Activated CD4-positive, alpha-beta T cell treated with anti-CD3 and anti-CD28 coated beads for 4 hours (primary cell): ENCODE measurements at places on chromosomes 3 and 15.

GRCh38 chr15:39756806-39757522, 25.7 kb downstream of the FSIP1 start:
- DNase-seq: peak; percentile 8

DNA sequence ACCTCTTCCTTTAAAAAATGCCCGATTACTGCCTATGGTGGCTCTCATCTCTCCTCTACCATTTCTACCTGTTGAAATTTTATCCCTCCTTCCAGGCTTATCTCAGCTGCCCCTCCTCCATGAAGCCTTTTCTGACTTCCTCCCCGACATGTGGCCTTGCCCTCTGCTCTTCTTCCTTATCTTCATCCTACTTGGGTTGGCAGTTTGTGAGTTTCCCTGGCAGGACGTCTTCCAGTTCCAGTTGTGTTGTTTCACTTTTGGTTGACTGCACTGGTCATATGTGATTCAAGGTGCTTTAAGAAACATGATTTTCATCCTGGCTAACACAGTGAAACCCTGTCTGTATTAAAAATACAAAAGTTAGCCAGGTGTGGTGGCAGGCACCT, 4.4 kb downstream of the DLL4 start:
- DNase-seq: no peak

DNA sequence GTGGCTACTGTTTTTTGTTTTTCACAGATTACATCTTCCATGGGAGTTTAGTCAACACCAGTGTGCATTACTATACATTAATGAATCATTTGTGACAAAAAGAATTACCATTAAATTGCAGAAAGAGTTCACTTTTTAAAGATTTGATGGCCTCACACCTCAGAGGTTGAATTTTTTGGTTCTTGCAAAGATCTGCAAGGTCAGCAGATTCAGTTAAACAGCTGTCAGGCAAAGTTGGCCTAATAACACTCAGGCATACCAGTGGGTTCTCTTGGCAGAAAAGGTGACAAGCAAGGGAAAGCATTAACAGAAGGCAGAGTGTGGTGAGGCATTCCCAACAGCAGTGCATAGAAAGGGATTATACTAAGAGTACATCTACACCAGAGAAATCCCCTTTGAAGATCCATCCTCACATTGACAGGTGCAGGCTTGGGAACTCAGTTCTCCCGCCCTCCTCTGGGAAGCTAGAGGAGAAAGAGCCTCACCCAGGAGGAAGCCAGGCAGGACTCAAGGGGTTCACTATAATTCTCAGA, 24.3 kb upstream of the PTX3 start:
- no peak for DNase-seq

DNA sequence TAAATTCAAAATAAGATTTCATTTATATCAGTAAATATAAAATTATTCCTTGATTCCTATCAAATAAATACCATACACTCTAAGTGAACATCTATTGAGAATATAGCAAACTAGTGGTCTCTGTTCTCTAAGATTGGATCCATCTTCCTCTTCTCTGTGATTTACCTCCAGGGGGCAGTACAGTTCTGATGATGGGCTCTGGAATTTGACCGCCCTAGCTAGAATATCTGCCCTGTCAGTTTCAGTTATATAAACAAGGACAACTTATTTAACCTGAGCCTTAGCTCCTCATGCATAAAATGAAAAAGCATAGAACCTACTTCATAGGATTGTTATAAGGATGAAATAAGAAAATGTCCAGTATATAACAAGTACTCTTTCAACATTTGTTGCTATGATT, 171.1 kb upstream of the CCDC54 start:
- no peak for DNase-seq

GRCh38 chr15:70494852-70495571, 268.3 kb downstream of the UACA start:
- DNase-seq: no peak

DNA sequence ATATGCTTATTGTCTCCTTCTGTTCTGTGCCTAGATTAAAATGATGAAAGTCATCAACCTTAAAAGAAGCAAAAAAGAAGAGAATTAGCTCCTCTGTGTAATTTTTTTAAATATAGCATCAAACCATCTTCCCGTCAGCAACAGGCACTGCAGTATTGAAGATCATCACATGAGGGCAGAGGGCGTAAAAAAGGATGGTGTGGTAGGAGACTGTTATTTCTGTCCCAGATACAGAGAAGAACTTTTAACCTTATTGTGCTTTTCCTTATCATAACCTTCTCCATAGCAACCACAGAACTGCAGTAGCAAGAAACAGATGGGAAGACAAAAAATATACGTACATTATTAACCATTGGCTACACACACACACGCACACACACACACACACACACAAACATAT, 88.8 kb downstream of the IGSF11 start:
- DNase-seq: no peak

- DNase-seq: no peak
Observed at GRCh38 chr15:86735247-86736040, 655.8 kb downstream of the AGBL1 start.

- no peak for DNase-seq
Observed at GRCh38 chr15:79924379-79924778, 27.6 kb upstream of the MTHFS start.

DNA sequence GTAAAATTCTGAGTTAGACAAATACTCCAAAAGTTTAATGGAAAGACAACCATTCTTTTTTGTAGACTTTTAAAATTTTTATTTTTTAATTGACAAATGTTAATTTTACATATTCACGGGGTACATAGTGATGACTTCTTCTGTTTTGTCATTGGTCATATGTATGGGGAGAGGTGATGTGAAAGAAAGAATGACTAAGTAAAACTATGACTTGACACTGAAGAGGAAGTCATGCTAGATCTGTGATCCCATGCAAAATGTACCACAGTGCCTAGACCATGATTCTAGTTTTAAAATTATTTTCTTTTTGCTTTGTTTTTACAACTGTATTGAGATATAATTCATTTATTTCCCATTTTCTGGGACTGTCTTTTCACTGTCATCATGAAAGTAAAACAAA, 281.6 kb downstream of the MBNL1 start:
- DNase-seq: no peak

GRCh38 chr3:146093896-146094295, 67.1 kb downstream of the PLOD2 start:
- DNase-seq: no peak

GRCh38 chr15:101652786-101653430, 727 bp upstream of the TM2D3 start:
- DNase-seq: peak; percentile 26

- DNase-seq: no peak
Observed at GRCh38 chr3:70179111-70179510, 133.3 kb downstream of the MDFIC2 start.

DNA sequence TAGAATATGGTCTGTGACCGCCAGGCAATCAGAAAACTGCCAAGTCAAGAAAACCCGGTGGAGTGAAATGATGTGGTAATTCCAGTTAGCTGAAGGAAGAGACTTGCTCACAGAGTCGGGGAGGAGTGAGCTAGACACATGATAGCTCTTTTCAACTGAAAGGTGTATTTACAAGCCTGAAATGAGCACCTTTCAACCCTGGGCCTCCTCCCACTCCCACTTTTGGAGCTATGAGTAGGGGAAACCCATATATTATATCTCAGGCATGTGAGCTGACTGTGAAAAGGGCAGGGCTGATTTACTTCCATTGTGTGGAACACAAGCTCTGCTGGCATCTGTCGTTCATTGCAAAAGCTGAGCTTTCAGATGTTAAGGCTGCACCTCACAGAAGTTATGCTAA, 960.2 kb downstream of the TUSC7 start:
- no peak for DNase-seq

- DNase-seq: peak; percentile 8
Observed at GRCh38 chr3:15099364-15100098, 583 bp upstream of the RBSN start.

- DNase-seq: no peak
Observed at GRCh38 chr3:64176461-64176996, 48.7 kb downstream of the PRICKLE2 start.

- peak; percentile 54 for DNase-seq
Observed at GRCh38 chr3:42526616-42527367, 24.3 kb downstream of the VIPR1 start.

GRCh38 chr15:63833021-63833696, 589 bp downstream of the HERC1 start:
- peak; percentile 9 for DNase-seq

GRCh38 chr15:36791844-36792571, 212.6 kb downstream of the CDIN1 start:
- no peak for DNase-seq

DNA sequence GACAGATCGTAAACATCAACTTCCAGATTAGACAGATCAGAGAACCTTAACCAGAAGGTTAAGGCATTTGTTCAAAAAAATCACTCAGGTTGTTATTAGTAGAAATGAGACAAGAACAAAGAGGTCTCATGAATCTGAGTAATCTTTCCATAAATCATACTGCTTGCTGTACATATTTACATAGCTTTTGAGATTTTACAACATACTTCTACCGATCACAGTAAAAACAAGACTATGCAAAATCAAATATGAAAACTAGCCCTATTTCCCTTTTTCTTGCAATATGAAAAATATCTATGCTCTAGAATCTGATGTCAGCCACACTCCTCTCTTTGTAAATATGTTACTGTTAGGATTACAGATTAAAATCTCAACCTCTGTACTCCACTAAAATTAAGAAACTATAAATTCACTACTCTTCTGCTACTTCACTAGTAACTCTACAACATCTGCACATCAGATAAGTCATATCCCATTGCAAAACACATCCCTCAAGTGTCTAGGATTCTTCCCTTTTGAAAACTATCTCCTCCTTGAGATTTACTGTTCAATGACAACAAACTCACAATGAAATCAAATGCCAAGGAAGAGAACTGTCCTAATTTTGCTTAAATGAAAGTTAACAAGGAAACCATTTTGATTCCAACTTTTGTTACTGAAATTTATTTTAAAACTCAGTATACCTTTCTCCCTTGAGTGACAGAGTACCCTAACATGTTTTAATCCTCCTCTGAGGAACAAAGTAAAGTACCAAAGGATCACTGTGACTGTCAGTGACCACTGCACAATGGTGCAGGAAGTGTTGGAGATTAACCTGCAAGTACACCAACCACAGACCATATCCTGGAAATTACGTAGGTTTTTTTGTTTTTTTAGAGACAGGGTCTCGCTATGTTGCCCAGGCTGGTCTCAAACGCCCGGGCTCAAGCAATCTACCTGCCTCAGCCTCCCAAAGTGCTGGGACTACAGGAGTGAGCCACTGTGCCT, 12.8 kb downstream of the DCUN1D1 start:
- no peak for DNase-seq

DNA sequence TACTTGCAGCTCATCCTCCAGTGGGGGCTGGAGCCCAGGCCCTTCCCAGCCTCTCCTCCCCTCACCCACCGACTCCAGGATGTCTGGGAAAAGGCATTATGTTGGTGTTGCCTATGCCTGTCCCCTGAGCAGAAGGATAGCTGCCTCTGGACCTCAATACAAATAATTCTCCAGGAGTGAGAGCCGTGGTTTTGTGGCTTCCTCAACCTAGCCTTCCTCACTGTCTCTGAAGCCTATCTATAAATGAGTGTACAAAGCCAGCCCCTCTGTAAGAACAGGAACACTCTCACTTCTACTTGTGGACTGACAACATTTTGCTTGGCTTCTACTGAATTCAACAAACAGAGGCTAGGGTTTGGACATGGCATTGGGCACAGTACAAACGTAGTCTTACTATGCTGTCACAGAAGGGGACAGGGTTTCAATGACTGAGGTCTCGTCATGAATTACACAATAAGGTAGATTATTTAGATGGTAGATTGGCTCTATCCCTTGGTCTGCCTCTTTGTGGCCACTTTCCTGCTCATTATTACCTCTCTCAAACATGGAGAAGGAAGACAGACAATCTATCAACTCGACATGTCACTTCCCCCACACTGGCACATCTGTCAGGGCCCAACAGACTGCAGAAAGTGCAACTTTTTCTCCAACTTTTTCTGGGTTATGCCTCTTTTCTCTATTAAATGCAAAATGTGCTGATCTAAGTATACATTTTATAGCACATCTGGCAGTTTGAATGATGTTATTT, 82.8 kb upstream of the MEX3B start:
- DNase-seq: no peak

DNA sequence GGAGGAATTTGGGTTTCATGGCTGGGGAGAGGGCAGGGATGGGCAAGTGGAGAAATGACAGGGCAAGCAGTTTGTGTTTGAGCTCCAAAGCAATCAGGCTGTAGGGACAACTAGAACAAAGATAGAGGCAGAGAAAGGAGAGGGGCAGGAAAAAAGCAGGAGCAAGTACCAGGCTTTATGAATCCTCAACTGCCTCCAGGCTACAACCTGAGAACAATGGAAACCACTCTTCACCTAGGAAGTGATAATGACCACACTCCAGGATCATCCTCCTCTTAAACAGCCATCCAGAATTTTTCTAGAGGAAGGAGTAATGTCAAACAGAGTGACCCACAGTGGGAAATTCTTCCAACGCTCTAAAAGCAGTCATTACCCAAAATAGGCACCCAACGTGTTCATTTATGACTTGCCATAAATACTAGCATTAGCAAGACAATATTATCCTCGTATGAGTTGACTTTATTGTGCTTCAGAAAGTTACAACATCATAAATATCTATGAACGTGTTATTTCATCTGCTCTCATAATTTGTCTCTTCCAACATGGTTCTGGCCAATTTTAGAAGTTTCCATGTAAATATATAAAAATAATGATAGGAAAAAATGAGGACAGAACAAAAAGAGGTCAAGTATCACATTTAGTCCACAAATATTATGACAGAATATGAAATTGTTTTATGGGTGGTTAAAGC, 50.5 kb downstream of the TNFAIP8L3 start:
- no peak for DNase-seq

GRCh38 chr3:17431004-17431403, 311.4 kb downstream of the TBC1D5 start:
- no peak for DNase-seq

DNA sequence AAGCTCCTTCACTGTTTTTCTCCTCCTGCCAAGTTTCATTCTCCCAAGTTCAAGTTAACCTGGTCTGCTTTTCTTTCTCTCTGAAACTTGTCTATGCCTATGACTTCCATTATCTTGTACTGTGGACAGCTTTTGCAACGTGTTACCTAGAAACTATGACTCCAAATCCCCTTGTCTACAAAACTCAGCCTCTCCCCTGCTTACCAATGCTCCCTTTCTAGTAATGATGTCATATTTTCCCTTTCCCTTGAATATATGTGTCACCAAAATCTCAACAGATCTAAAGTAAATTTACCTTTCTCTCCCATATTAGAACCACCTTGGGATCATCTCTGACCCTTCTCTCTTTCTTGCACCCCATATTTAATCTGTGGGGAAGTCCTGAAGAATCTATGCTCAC, 10.5 kb upstream of the ABHD2 start:
- no peak for DNase-seq

DNA sequence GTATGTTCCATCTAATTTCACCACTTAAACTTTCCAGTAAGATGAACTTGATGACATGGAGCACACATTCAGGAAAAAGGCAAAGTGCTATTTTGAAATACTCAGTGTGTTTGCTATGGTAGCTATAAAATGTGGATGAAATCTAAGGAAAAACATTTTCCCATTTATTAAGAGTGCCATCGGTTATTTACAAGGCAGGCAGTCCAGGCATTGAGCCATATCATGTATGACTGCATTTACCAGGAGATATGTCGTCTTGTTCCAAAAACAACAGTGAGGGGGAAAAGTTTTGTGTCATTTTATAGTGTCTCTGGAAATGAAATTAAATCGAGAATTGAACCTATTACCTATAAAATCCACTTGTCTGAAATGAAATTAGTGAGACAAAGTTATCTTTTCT, 13.7 kb downstream of the ANXA2 start:
- no peak for DNase-seq

GRCh38 chr15:66756295-66756694, 54.3 kb downstream of the SMAD6 start:
- DNase-seq: no peak

- DNase-seq: no peak
Observed at GRCh38 chr3:194905696-194906095, 220.0 kb downstream of the FAM43A start.

- no peak for DNase-seq
Observed at GRCh38 chr3:7695049-7695448, 806.6 kb upstream of the LMCD1 start.
